Right lobe of liver (tissue), 6 donors: ENCODE measurements at places on chromosomes 4 and X. TPM values are rescaled to one million over a fixed set of nuclear protein-coding genes. Genes with fewer than 3 reads are reported as not detected.

DNA sequence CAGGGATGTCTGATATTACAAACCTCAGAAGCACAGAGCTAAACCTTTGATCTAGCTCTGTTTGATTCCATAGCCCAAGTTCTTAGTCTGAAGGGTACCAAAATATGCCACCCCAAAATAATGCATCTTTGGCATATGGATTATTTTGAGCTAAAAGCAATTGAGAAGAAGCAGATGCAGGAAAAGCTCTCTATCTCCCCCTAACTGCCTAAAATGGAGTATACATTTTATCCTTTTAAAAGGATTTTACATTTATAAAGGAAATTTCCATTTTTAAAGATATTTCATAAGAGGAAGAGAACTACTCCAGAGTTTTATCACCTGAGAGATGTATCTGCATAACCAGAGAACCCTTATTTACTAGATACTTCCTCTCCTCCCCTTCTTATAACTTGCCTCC lies 158.7 kb downstream of the ZNF674 start:
- no peak overlapping the region for H3K4me3 ChIP-seq
- H3K36me3 ChIP-seq: no peaks in the 10 kb centered on the region
- H3K27me3 ChIP-seq: no peaks in the 10 kb centered on the region
- H3K4me1 ChIP-seq: no peaks in the 10 kb centered on the region
- no peak overlapping the region for H3K27ac ChIP-seq

The SHROOM4 gene
- 1.5 TPM for total RNA-seq

DNA sequence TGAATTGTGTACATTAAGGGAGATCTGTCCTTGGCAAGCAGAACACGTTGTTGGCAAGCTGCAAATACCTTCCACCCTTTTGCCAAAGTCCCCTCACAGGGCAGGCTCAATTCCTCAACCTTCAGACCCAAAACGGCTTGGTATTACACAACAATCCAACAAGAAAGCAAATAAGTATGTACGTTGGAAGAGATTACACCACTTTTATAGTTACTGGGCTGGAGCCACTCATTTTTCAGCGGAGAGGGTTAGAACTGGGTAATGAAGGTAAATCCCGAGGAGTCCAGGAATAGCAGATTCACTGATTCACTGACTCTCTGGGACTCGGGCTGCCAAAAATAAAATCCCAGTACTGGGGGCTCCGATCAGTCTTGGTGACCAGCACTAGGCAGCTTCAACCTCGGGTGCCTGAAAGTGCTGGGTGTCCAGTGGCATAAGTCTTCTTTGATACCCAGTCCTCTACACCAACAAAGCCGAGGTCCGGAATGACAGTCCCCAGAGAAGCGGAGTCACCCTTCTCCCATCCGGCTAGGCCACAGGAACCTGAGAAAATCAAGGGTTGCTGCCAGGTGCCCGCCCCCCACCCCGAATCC lies 587 bp downstream of the TIMM8A start:
- no peaks in the 10 kb centered on the region for H3K4me1 ChIP-seq
- H3K27me3 ChIP-seq: no peaks in the 10 kb centered on the region
- H3K4me3 ChIP-seq: peak overlapping the region; percentile 73
- H3K36me3 ChIP-seq: no peaks in the 10 kb centered on the region
- H3K27ac ChIP-seq: no peak overlapping the region

DNA sequence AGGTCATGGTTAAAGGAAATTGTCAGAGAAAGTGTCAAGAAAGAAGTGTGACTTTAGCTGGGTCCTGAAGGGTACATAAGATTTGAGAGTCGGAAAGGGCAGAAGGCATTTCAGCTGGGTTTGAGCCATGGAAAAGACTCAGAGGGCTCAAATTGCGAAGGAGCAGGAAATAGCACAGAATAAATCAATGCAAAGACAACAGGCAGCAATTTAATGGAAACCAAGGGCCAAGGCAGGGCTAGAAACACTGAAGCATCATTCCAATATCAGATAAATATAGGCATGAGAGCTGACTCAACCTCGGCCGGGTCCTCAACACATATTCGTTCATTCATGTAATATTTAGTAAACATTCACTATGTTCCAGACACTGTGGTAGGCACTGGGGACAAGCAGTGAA lies 3.6 kb upstream of the FMR1 start:
- no peaks in the 10 kb centered on the region for H3K4me1 ChIP-seq
- H3K27ac ChIP-seq: no peak overlapping the region
- H3K36me3 ChIP-seq: no peaks in the 10 kb centered on the region
- H3K4me3 ChIP-seq: no peak overlapping the region
- no peaks in the 10 kb centered on the region for H3K27me3 ChIP-seq

GRCh38 chrX:69121321-69122000 lies 43.8 kb downstream of the PJA1 start:
- no peak for DNase-seq
- no peaks in the 10 kb centered on the region for H3K36me3 ChIP-seq
- no peaks in the 10 kb centered on the region for H3K27me3 ChIP-seq

DNA sequence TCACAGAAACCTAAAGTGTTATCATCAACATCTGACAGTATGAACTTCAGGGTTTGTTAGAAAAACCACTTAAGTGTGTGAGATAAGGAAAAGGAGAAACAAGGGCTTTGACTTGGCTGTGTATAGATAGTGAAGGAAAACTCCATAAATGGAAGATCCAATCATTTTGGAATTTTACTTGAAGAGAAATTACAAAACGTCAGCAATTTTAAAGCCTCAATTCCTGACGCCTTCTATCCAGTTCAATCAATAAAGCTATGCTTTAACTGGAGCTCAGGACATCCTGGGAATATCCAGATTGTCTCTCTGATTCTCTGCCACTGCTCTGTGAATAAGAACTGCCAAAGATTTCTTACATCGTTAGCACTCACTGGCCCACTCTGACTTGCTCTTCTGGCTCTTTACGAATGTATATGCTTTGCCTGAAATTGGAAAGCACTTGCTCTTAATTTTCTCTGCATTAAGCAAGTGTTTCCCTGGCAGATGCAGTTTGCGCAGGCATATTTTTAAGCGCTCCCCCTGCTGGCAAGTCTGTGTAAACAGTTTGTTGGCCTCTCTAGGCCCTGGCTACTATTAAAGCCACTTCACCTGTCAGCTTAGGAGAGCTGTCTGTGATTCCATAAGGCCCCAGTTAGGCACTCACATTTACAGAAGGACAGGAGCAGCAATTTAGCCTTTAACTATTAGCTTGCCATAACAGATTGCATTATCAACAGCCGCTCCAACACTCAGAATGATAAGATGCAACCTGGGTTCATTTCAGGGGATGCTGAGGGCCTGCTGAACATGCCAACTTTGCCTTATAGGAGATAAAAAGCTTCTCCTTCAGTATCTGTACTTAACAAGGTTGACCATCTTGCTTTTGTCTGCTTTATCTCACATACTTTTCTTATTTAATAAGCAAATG lies 251.4 kb upstream of the DDX53 start:
- DNase-seq: peak; percentile 45
- no peaks in the 10 kb centered on the region for H3K36me3 ChIP-seq
- H3K4me3 ChIP-seq: no peak overlapping the region
- H3K27me3 ChIP-seq: no peaks in the 10 kb centered on the region
- no peak overlapping the region for H3K27ac ChIP-seq

DNA sequence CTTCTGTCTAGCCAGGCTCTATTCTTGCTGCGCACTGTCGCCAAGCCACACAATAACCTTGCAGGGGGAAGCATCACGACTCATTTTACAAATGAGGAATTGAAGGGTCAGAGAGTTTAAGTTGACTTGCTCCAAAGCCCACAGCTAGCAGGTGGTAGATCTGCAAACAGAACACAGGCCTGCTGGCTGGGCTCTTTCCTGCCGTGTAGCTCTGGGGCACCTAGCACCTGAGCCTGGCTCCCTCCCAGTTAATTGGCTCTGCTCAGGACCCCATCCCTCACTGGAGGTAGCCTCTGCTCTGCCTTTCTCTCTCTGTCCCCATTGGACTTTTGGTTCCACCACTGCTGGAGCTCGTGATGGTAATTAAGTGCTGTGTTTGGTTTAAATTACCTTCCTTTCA lies 98.5 kb downstream of the NSUN7 start:
- no peaks in the 10 kb centered on the region for H3K4me1 ChIP-seq
- DNase-seq: peak; percentile 32
- no peak overlapping the region for H3K4me3 ChIP-seq
- no peak overlapping the region for H3K27ac ChIP-seq
- no peaks in the 10 kb centered on the region for H3K27me3 ChIP-seq
- H3K36me3 ChIP-seq: no peaks in the 10 kb centered on the region

GRCh38 chrX:40434947-40435346 lies 145.8 kb upstream of the ATP6AP2 start:
- no peak overlapping the region for H3K27ac ChIP-seq
- no peak overlapping the region for H3K4me3 ChIP-seq
- DNase-seq: no peak
- no peaks in the 10 kb centered on the region for H3K4me1 ChIP-seq
- H3K36me3 ChIP-seq: no peaks in the 10 kb centered on the region
- no peaks in the 10 kb centered on the region for H3K27me3 ChIP-seq

GRCh38 chrX:13096728-13097127 lies 52.3 kb upstream of the FAM9C start:
- H3K27me3 ChIP-seq: no peaks in the 10 kb centered on the region
- H3K4me3 ChIP-seq: no peak overlapping the region
- DNase-seq: no peak
- H3K36me3 ChIP-seq: no peaks in the 10 kb centered on the region
- no peak overlapping the region for H3K27ac ChIP-seq

The PDS5A gene
- total RNA-seq: 32.8 TPM

DNA sequence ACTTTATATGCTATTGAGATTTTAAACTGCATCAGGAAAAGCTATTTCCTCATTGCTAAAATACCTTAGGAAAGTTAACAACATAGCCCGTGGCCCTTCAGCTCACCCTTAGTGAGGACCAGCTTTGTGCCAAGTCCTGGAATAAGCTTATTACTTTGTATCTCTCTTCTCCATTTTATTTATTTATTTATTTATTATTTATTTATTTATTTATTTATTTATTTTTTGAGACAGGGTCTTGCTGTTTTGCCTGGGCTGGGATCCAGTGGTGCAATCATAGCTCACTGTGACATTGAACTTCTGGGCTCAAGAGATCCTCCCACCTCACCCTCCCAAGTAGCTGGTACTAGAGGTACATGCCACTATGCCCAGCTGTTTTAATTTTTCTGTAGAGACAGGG lies 6.3 kb downstream of the RHOXF1 start:
- H3K36me3 ChIP-seq: no peaks in the 10 kb centered on the region
- no peak overlapping the region for H3K27ac ChIP-seq
- H3K4me1 ChIP-seq: no peaks in the 10 kb centered on the region
- DNase-seq: no peak

DNA sequence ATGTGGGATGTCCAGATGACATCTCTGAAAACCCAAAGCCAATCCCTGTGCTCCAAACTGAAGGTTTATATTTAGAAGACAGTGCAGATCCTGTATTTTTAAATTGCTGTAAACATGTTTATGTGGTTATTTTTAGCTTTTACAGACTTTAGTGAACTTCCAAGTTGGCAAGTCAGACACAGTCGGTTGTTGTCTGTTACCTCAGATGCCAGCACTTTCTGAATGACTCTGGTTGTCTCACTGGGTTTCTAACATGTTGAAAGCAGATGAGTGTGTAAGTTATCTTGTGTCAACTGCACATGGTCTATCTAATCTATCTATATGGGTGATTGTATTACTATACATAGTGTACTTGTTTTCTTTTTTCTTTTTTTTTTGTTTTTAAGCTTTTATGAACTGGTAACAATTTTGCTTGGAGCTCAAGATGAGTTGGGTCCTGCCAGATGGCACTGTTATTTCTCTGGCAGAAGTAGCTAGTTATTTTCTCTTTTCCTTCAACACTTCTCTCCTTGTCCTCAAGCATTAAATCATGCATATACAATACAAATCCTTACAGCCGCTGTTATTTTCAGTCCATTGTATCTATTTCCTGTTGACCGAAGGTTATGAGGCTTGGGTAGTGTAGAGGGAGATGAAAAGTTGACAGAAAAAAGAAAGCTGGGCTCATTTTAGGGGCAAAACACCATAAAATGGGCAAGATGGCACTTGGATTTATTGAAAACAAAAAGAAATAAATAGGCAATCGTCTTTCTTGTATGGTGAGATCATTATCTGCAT lies 66.3 kb downstream of the GAB1 start:
- no peaks in the 10 kb centered on the region for H3K4me1 ChIP-seq
- no peak overlapping the region for H3K4me3 ChIP-seq
- H3K27me3 ChIP-seq: no peaks in the 10 kb centered on the region
- no peak for DNase-seq

DNA sequence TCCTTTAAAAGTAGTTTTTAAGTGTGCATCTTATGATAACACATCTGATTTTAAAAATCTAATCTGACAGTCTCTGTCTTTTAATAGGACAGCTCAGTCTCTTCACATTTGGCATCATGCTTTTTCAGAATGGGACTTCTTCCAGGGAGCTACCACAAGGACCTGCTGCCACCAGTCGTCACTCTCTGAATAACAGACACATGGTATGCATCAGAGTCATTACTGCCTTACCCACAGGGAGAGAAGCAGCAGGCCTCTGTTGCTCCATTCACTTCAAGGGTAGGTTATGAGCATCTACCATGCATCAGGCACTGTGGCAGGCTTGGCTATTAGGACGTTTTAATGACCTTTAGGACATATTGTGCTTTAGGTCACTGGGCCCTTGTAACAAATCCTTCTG lies 50.0 kb upstream of the AFAP1 start:
- no peaks in the 10 kb centered on the region for H3K4me1 ChIP-seq
- no peaks in the 10 kb centered on the region for H3K36me3 ChIP-seq
- H3K4me3 ChIP-seq: no peak overlapping the region
- H3K27me3 ChIP-seq: no peaks in the 10 kb centered on the region
- no peak overlapping the region for H3K27ac ChIP-seq

- DNase-seq: no peak
- no peaks in the 10 kb centered on the region for H3K27me3 ChIP-seq
- no peaks in the 10 kb centered on the region for H3K36me3 ChIP-seq
- H3K4me3 ChIP-seq: no peak overlapping the region
- no peaks in the 10 kb centered on the region for H3K4me1 ChIP-seq
These were observed 170.6 kb downstream of the TMA16 start for GRCh38 chr4:163665101-163665500.

DNA sequence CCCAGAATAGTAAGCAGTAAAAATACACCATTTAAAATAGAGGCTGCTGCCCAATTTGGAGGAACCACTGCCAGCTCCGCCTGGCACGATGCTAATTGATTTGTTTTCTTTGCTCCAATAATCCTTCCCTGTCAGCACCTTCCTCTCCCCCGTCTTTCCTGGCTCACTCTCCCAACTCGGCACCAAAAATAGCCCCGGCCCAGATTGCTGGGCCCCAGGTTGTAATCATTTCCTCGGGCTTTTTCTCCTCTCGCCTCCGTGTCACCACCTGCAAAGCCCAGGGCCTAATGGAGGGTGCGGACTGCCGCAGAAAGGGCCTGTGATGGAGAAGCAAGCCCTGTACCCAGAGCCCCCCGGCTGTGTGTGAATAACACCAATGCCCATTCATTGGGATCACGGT lies 197.6 kb upstream of the PSAPL1 start:
- no peak for DNase-seq
- no peak overlapping the region for H3K27ac ChIP-seq
- H3K4me3 ChIP-seq: no peak overlapping the region
- H3K36me3 ChIP-seq: no peaks in the 10 kb centered on the region

GRCh38 chr4:22498866-22499265 lies 17.0 kb downstream of the ADGRA3 start:
- no peaks in the 10 kb centered on the region for H3K36me3 ChIP-seq
- no peak overlapping the region for H3K27ac ChIP-seq
- H3K4me1 ChIP-seq: no peaks in the 10 kb centered on the region
- H3K4me3 ChIP-seq: no peak overlapping the region

The ZNF711 gene
- total RNA-seq: 0.37 TPM
